ENCODE measurements at places on chromosomes 2 and 18. TPM values are rescaled to one million over a fixed set of nuclear protein-coding genes. Genes with fewer than 3 reads are reported as not detected.
A peak's percentile ranks its signal among the peaks of the same experiment; 100 is the strongest.

Gene SCYGR8
- not detected for total RNA-seq

Gene STAT4
- 2.5 TPM for total RNA-seq

GRCh38 chr2:215104226-215104625, 34.2 kb downstream of the ABCA12 start:
- no peaks in the 10 kb centered on the region for H3K4me1 ChIP-seq
- H3K36me3 ChIP-seq: no peaks in the 10 kb centered on the region
- H3K4me3 ChIP-seq: no peak overlapping the region
- H3K27ac ChIP-seq: no peak overlapping the region
- no peak for DNase-seq

DNA sequence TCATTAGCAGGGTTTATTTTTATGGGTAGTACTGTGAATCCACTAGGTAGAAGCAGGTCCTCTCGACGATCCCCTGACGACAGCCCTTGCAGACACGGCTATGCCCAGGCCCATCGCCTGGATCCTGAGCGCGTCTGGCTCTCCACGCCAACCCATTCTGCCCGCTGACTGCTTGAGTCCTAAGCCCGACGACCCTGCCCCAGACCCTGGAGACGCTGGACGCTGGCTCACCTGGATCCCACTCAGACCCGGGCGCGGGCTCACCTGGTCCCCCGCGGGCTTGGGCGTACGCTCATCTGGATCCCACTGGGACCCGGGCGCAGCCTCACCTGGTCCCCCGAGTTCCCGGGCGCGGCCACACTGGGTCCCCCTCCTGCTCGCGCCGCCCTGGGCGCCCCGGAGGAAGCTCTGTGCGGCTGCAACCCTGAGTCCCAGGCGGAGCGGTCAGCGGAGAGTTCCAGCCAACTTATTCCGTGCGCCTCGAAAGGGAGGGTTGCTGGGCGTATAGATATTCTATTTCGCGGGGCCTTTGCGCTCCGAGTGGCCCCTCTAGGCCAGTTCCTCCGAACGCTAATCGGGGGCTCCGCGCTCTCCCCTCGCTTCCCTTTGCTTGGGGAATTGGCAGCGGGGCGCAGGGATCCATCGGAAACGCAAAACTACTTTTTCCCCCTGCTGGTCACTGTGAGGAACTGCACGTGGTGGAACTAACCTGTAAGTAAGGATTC, 22.4 kb upstream of the RMP24 start:
- no peak overlapping the region for H3K27ac ChIP-seq
- DNase-seq: peak; percentile 77

DNA sequence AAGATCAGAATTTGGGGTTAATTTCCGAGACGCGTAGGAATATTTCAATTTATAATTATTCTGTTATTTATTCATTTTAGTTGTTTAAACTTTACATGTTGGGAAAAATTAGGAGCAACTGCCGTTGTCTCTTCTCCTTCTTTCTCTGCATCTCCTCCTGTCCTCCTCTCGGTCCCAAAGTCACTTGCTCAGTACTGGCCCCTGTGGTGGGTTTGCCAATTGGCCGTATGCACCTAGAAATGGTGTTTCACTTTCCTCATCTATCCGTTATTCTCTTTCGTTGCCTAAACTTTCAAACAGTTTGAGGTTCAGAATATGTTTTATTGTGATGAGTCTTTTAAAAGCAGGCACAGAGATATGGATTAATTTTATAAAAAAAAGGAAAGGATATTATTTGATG, 517.9 kb downstream of the PLCL1 start:
- no peak overlapping the region for H3K27ac ChIP-seq
- H3K36me3 ChIP-seq: no peaks in the 10 kb centered on the region
- H3K4me3 ChIP-seq: no peak overlapping the region
- peaks cover 24% of the 10 kb centered on the region for H3K27me3 ChIP-seq
- DNase-seq: no peak

DNA sequence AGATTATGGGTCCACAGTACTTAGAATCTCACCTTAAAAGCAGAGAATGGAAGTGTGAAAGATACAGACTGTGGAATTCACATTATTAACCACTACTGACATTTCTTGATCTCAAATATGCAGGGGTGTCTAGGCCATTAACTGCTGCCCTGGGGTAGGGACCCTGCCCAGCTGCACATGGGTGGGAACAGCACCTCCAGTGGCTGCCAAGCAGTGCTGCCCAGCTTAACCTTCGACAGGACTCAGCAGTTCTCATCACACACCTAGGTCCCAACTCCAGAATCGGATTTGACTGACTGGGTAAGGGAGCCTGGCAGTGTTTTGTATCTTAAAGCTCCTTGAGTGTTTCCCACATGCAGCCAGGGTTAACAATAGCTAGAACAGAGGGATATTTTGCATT, 14.9 kb downstream of the ERFE start:
- H3K36me3 ChIP-seq: peaks cover 1% of the 10 kb centered on the region
- H3K4me1 ChIP-seq: no peaks in the 10 kb centered on the region
- H3K4me3 ChIP-seq: no peak overlapping the region
- no peak for DNase-seq
- H3K27ac ChIP-seq: no peak overlapping the region

DNA sequence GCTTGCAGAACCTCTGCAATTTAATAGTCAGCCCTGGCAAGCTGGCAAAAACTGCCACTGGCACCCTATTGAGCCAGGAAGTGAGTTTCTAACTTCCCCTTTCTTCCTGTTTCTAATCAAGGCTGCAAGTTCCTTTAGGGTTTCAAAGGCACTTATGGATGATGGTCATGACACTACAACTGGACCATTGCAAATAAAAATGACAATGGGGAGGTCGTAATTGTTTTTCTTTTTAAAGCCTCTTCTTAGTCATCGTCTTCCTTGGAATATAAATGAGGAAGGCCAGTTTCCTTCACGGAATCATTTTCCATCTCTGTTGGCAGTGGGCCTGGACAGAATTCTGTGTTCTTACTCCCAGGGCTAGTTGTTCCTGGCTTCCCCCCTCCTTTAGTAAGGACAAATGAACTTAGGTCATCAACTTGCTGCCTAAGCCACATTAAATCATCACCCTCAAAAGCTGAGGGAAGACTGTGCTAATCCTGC, 35.8 kb downstream of the SH3RF3 start:
- no peak for DNase-seq
- H3K27me3 ChIP-seq: no peaks in the 10 kb centered on the region
